Stimulated activated CD4-positive, alpha-beta T cell treated with anti-CD3 and anti-CD28 coated beads, Interleukin-1b, Interleukin-23, amount 100 ng/mL, for 4 hours (primary cell): ENCODE measurements at places on chromosomes 5 and 9.

DNA sequence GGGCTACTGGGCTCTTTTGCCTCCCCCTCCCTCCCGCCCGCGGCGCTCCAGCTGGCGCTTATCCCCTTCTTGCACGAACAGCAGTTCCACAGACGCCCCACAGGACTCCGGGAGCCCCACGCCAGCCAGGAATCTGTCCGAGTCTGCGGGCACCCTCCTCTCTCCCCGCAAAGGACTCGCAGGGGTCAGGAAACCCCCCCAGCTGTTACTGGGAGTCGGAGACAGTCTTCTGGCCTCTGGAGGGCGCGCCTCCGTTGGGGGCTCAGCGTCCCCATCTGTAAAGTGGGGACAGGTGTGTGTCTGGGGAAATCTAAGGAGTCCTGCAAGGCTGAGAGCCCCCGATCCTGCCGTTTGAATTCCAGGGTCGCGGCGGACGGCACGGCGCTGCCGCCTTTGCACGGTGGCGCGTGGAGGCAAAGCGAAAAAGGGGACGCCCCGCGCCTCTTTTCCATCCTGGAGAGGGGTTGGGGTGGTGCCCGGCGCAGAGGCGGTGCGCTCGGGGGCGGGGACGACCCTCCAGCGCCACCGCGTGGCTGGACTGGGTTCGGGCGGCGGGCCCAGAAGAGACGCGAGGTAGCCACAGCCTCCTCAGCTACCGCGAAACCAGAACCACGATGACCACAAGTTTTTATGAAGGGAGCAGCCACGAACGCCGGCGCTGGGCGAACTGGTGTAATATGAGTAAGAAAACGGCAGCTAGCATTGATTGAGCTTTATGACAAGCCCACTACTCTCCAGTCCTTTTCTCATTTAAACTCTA, 2.8 kb upstream of the CCIN start:
- DNase-seq: peak; percentile 80

- no peak for DNase-seq
Measured at GRCh38 chr9:85900504-85901201, 40.3 kb upstream of the NAA35 start.

DNA sequence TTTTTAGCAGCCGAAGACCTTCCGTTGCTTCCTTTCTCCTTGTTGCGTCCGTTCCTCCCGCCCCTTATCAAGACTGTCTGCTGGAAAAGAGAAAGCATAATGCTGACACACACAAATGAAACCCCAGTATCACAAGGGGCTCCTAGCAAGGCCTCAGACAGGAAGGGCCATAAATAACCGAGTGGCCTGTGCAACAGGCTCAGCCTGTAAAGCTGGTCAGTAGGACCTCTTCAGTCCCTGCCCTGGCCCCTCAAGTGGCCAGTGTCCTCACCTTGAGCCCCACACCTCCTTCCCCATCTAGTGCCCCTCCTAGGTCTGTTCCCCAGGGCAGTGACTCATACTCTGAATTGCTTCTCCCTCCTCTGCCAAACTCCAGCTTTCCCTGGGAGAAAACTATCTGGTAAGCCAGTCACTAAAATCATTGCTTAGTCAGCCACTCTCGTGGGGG, 174.6 kb upstream of the IL12B start:
- DNase-seq: no peak

DNA sequence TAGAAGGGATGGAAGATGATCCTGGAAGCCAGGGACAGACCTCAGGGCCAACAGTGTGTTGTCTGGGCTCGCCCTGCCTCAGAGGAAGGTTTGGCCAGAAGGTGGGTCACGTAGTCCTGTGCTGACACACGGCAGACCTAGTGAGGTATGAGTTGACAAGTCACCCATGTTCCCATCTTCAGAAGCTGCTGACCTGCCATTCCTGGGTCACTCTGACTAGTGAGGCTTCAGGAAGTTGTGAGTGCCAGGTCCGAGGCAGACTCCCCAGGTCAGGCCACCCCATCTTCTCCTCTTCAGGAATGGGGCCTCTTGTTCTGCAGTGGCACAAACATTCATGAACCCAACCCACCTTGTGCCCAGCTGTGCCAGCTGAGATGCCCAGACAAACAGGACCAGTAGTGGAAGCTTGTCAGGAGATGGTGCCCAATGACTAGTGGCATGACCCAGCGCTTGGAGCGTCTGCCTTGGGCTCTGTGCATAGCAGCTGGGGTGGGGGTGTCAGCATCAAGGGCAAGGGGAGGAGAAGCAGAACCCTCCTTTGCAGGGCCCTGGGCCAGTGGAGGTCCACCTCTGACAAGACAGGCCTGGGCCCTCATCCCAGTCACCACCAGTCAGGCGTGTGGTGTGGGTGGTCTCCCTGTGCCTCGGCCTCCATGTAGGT, 16.8 kb upstream of the ANGPTL2 start:
- no peak for DNase-seq
